Epithelial cell of proximal tubule (primary cell): ENCODE measurements at places on chromosomes 3 and 15. TPM values are rescaled to one million over a fixed set of nuclear protein-coding genes. Genes with fewer than 3 reads are reported as not detected.

DNA sequence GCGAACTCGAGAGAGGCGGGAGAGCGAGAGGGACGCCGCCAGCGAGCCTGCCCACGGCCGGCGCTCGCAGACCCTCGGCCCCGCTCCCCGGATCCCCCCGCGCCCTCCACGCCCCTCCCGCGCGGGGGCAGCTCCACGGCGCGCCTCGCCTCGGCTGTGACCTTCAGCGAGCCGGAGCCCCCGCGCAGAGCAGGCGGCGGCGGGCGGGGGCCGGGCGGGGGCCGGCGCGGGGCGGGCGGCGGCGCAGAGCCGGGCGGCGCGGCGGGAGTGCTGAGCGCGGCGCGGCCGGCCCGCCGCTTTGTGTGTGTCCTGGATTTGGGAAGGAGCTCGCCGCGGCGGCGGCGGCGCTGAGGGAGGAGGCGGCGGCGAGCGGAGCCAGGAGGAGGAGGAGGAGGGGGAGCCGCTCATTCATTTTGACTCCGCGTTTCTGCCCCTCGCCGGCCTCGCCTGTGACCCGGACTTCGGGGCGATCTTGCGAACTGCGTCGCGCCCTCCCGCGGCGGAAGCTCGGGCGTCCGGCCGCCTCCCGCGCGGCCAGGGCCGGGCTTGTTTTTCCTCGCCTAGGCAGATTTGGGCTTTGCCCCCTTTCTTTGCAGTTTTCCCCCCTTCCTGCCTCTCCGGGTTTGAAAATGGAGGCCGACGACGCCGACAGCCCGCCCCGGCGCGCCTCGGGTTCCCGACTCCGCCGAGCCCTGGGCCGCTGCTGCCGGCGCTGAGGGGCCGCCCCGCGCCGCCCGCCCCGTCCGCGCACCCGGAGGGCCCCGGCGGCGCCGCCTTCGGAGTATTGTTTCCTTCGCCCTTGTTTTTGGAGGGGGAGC is 524 bp downstream of the IGF1R start:
- DNase-seq: no peak

DNA sequence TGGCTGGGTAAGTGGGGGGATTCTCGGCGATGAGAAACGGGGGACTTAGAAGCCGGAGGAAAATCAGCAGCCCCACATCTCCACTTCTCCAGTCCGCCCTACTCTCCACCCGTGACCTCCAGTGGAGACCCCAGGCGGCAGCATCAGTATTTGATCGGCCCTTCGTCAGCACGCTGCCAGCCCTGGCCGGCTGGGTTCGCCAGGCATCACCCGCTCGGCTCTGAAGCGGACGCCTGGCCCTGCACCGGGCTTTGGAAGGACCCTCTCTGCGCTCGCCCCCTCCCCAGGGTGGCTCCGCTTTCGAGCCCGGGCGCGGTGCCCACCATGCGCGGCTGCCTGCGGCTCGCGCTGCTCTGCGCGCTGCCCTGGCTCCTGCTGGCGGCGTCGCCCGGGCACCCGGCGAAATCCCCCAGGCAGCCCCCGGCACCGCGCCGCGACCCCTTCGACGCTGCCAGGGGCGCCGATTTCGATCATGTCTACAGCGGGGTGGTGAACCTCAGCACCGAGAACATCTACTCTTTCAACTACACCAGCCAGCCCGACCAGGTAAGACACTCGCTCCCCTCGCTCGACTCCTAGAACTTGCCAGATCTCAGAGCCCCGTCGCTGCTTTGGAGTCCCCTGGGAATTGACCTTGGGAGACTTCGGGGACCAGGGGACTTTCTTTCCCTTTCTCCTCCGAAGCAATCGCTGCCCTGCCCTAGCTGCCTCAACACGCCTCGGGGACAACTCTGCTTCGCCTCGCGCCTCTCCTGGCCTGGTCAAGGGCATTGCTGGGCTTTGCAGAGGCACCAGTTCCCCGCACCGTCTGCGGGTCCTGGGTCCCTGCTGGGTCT is 561 bp downstream of the SIDT1 start:
- DNase-seq: no peak

DNA sequence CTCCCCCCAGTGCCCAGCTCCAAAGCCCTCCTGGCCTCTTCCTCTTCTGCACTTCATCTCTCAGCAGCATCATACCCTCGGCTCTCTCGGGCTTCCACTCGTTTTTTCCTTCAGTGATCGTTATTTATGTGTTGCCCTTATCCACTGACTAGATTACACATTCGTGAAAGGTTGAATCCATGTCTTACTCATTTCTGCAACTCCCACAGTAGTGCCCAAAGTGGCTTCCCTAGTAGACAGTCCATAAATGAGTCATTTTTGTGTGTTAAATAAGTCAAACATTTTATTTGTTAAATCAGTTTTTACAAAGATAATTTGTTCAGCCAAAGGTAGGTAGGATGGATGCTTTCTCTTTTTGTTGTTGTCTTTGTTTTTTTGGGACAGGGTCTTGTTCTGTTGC is 87.4 kb downstream of the CRTC3 start:
- DNase-seq: no peak

DNA sequence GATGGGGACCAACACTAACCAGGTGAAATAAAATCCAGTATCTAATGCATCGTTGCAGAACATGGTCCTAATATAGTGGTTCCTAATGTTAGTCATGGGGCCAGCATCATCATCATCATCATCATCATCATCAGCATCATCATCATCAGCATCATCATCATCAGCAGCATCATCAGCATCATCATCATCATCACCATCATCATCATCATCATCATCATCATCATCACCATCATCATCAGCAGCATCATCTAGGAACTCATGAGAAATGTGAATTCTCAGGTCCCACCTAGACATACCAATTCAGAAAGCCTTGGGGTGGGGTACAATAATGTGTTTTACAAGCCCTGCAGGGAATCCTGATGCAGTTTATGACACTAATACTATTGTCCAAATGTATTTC is 179.4 kb upstream of the LRRN1 start:
- DNase-seq: no peak

GRCh38 chr3:55963601-55964000 is 476.5 kb upstream of the WNT5A start:
- DNase-seq: no peak

GRCh38 chr3:1943395-1944118 is 155.1 kb upstream of the CNTN4 start:
- no peak for DNase-seq

DNA sequence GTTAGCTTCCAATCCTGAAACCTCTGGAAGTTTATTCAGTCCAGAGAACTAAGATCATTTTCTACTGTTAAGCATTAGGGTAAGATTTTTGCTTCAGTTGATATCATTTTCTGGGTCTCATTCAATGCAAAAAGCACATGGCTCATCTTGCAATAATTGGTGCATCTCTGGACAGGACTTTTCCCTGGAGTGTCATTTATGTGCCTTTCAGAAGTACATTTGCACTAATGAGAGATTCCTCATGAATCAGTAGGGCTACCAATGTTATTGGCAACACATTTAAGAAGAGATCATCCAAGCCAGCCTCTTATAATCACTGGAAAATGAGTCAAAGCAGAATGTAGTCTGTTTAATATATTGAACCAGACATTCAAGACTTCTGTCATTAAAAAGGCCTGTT is 224.2 kb upstream of the CHRNA7 start:
- DNase-seq: no peak

- no peak for DNase-seq
These were observed 481.0 kb upstream of the PROK2 start for GRCh38 chr3:72266016-72266370.

The SCN11A gene
- not detected in 2 replicates for total RNA-seq

DNA sequence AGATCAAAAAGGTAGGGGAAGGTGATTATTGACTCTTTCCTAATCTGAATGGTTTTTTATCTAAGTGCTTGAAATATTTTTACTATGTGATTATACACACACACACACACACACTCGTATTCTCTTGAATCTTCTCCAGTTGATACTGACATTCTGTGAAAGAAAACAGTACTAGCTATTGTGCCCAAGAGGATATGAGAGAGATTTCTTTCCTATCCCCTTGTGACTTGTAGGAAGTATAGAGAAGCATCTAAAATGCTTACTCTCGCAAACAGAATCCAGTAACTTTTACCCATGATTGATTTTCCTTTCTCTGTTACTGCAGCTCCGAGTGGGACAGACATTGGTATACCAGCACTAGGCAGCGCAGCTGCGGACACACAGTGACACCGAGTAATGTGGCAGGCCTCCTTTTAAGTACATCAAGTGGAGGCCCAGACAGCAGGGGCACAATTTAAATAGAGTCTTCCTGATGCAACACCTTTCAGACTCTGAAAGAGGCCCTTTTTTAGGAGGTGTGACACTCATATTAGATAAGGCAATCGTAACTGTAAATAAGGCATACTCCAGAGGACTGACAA is 421.0 kb upstream of the CNTN4 start:
- DNase-seq: no peak

DNA sequence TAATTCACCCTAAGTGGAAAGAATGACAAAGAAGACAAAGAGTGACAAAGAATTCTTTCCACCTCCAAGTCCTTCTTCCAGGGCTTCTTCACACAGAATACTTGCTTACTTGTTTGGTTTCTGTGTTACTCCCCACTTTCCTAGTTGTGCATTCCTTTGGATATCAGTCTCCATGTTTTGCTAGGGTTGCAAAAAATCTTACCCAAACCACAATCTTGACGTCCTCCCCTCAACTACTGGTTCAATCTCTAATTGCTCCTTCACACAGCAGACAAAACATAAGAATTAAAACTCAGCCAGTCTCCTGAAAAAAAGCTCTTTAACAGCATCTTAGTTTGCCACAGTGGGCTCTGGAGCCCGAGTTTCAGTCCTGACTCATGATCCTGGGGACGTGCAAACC is 297.6 kb upstream of the CHRNA7 start:
- DNase-seq: no peak

The SLC15A2 gene
- total RNA-seq: 0.22 and 0.40 TPM in 2 replicates

The GMPS gene
- total RNA-seq: 59.0 and 81.5 TPM in 2 replicates

The CELSR3 gene
- total RNA-seq: 0.87 and 2.5 TPM in 2 replicates

GRCh38 chr3:148004331-148004730 is 595.2 kb downstream of the ZIC1 start:
- DNase-seq: no peak

The ZNF501 gene
- 1.7 and 2.4 TPM in 2 replicates for total RNA-seq

GRCh38 chr15:88147760-88148159 is 108.8 kb downstream of the NTRK3 start:
- DNase-seq: no peak

GRCh38 chr3:138384531-138384930 is 36.2 kb downstream of the MRAS start:
- DNase-seq: no peak

DNA sequence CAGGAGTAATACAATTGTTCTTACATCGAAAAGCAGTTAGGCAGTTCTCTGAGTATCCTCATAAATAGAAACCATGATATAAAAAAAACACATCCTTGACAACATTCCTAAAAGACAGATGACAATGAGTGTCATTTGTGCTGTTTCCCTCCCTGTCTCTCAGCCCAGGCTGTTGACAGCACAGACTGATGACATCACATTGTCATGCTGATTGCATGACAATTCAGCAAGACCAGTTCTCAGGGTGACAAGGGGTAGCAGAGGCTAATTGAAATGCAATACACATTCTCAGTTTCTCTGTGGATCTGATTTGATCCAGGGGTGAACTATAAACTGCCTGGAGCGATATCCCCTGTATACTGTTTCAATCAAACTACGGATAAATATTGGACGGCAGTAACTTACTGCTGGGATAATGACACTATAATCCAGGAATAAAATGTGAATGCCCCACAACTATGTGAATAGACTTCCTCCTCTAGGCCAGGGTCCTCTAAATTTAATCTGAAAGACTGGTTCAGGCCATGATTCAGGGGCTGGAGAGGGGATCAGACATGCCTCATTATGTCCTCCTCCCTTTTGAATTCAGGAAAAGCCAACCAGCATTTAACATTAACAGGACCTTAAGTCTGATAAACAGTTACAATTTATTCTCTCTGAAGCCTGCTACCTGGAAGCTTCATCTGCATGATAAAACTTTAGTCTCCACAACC is 16.7 kb upstream of the EIF1B start:
- DNase-seq: no peak

GRCh38 chr3:62696011-62696410 is 179.2 kb downstream of the CADPS start:
- DNase-seq: no peak

- no peak for DNase-seq
These were observed 297.1 kb downstream of the SATB1 start for GRCh38 chr3:18127859-18128681.

GRCh38 chr15:77852241-77853007 is 219.7 kb upstream of the LINGO1 start:
- no peak for DNase-seq

DNA sequence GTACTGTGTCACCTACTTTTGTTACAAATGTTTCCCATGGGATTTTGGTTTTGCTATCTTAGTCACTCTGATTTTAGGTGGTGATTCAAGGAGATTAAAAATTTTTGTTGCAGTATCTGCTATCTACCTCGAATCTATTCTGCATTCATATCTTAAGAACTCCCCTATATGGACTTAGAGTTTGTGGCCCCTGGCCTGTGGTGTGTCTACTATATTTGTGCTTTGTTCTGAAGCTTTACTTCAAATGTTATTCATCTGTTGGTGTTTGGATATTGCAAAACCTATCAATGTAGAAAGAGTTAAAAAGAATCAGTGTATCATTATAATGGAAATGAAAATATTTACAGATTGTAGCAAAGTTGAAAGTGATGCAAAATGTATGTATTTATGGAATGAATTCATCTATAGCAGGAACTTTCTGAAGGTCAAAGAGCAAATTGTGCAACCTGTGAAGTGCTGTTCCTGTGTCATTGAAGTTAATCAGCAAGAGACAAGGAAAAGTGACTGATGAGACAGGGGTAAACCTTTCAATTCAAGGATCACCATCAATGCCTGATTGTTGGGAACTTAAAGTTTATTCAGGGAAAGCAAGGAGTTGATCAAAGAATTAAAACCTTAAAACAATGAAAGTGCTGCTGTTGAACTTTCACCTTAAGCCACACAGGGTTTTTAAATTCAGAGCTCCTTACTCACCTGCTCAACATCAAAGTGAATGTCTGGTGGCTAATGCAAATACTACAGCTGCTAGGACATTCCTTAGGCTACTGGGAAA is 71.0 kb downstream of the SLMAP start:
- no peak for DNase-seq

GRCh38 chr15:57382969-57383368 is 6.7 kb downstream of the CGNL1 start:
- DNase-seq: no peak

- DNase-seq: no peak
These were observed 44.0 kb downstream of the LPP start for GRCh38 chr3:188198001-188198400.

- DNase-seq: no peak
These were observed 259.4 kb downstream of the TLE3 start for GRCh38 chr15:69838338-69838737.
